Stimulated activated CD4-positive, alpha-beta T cell treated with anti-CD3 and anti-CD28 coated beads, Interleukin-15, amount 100 ng/mL, for 48 hours (primary cell): ENCODE measurements at places on chromosomes 1 and 21.

DNA sequence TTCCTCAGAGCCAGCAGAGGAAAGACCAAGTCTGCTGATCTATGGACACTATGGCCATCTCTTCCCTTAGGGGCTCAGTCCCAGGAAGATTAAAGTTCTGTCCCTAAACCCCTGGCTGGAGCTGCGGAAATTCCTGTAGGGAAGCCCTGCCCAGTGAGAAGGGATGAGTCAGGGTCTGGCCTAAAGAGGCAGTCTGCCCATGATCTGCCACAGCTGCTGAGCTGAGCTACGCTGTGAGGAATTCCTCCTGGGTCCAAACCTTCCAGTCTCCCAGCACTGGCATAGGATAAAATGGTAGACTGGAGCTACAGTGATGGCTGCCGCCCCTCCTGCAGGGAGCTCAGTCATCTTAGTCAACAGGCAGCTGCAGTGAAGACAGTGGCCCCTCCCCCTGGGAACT, 213.7 kb downstream of the BRINP2 start:
- DNase-seq: no peak

- no peak for DNase-seq
Measured at GRCh38 chr1:26558685-26559048, 29.1 kb downstream of the RPS6KA1 start.

DNA sequence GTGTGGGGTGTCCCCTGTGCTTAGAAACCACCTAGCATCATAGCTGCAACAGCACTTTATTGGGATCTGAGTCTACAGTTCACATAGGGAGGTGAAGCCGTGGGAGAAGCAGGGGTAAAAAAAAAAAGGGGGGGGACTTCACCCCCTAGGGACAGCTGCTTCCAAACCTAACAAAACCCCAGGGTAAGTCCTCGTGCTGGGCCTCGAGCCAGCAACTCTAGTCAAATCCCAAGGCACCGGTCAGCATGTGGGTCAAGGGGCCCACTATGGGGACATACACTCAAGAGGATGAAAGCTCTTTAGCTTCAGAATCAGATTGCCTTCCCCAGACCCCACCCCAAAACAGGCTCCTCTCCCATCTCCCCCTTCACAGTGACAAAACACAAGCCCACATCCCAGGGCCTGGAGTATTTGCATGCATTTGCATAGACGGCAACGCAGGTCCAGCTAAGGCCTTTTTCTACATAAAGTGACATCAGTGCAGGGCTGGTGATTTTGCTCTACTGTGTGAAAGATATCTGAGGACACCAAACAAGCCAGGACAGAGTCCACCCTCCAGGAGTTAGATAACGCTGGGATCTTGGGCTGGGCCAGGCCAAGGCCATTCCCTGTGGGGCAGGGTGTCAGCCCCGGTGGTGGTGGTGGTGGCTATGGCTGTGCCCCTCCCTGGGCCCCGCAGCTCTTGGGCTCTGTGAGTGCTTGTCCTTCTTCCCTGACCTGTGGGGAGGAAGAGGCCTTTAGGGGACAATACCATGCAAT, 8.1 kb upstream of the PMVK start:
- DNase-seq: no peak

DNA sequence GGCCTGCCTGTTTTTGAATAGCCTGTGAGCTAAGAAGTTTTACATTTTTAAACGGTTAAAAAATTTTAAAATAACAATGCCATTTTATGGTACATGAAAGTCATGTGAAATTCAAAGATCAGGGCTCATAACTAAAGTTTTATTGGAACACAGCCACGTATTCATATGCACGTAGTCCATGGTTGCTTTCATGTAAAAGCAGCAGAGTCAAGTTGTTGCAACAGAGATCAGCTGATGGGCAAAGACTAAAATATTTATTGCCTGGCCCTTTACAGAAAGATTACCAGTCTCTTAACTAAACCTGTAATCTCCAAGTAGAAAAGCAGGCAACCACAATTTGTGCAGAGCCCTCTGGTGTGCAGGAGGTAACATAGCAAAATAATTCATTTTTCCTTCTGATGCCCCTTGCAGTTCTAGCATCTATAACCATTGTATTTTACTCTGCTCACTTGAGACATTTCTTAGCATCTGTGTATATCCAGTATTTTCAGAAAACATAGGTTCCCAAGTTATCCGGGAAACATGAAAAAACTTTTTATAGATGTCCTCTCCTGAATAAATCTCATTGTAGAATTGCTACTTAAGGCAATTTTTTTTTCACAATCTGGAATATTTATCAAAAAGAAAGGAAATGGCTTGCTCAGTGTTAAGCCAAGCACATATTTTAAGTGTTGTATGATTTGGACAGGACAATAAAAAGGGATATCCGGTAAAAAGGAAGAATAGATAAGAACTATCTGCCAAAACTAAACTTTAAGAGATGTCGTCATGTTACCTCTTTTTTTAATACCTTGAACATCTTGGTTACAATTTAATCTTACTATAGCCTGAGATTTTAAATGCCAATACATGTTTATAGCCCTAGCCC, 430.8 kb downstream of the PLPP3 start:
- no peak for DNase-seq

- no peak for DNase-seq
Measured at GRCh38 chr1:116690849-116691406, 23.4 kb upstream of the IGSF3 start.

GRCh38 chr1:29944253-29944905, 708.1 kb downstream of the PTPRU start:
- DNase-seq: no peak

- DNase-seq: no peak
Measured at GRCh38 chr1:20348326-20348915, 57.7 kb downstream of the VWA5B1 start.

DNA sequence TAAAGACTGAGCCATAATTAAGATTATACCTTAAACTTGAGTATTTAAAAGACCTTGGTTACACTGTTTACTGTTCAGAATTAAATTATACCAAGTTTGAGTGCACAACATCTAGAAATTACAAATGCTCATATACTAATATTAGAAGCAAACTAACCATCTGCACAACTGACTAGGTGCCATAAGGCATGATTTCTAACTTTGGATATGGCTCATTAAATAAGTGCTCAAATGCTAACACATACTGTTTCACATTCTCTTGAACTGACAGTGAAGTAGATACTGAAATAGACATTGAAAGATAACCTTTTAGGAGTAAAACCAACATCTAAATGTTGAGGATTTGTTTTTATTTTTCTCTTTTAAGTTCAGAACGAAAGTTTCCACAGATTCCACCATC, 74.1 kb downstream of the PRKAA2 start:
- DNase-seq: no peak

DNA sequence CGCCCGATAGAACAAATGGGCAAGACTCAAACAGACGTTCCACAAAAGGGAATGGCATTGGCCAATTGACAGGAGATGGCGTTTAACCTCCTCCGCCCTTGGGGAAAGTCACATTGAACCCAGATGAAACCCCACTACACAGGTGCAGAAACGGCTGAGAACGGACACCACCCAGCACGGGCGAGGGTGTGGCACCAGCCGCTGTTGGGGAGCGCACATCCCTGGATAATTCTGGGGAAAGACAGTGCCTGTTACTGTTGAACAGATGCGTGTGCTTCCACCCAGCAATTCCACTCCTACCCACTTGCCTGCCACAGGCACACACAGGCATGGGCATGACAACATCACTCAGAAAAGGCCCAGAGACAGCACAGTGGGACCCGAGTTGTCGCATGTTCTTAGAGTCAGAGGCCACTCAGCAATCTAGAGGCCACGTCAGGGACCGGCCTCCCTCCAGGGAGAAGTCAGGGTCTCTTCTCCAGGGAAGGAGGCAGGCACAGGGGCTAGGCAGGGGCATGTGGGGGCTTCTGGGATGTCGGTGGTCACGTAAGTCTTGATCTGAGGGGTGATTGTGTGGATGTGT, 15.2 kb downstream of the PRXL2B start:
- no peak for DNase-seq

DNA sequence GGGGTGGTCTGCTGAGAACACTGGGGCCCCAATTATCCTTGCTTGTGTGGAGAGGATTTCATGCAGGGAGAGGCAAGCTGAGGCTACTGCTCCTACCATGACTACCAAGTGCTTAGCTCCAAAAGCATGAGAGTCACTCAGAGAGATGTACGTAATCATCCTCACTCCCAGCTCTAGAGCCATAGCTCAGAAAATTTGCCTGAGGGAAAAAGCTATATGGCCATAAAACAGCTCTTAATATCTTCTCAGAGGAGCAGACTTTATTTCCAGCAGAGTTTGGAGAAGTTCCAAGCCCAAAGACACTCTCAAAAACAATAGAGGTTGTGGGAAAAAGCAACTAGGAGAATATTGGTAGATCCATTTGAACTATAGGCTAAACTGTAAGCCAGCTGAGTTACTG, 106.4 kb upstream of the PBX1 start:
- DNase-seq: no peak

- DNase-seq: no peak
Measured at GRCh38 chr1:89527750-89528381, 3.2 kb downstream of the LRRC8B start.

DNA sequence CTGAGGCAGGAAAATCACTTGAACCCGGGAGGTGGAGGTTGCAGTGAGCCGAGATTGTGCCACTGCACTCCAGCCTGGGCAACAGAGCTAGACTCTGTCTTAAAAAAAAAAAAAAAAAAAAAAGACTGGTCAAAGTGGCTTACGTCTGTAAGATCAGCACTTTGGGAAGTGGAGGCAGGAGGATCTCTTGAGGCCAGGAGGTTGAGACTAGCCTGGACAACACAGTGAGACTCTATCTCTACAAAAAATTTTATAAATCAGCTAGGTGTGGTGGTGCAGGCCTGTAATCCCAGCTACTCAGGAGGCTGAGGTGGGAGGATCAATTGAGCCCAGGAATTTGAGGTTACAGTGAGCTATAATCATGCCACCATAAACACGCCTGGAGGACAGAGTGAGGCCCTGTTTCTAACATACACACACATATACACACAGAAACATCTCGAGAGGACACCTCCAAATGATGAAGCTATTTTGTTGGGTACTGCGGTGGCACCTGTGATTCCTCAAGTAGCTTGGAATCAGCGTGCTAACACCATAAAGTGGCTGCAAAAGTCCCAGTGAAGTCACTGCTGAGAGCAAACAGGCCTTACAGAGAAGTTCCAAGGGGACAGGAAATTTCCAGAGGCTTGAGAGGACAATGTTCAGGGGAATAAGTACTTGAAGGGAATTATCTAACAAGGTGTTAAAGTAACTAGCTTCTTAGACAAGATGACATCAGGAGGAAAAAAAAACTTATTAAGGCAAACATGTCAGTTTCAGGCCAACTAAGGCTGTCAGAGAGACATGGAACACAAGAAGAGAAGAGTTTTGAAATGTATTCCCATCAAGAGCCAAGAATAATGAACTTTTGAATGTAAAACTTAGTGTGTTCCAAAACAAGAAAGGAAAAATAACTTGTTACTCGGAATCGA, 1.3 kb downstream of the NADK start:
- DNase-seq: no peak

DNA sequence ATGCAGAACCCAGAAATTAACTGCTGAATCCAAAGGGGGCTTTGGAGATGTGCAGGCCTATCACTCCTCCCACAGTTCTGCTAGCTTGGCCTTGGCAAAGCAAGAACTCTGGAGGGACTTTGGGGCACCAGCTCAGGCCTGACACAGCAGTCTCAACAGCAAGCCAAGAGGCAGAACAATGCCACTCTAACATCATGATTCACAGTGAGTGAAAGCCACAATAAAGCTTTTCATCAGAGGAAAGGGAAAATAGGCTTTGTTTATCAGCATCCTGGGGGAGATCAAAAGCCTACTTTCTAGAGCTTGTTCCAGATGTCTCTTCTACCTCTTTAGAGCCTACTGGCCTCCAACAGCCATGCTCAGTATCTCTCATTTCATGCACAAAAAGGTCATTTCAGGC, 283.4 kb downstream of the KCNH1 start:
- no peak for DNase-seq

DNA sequence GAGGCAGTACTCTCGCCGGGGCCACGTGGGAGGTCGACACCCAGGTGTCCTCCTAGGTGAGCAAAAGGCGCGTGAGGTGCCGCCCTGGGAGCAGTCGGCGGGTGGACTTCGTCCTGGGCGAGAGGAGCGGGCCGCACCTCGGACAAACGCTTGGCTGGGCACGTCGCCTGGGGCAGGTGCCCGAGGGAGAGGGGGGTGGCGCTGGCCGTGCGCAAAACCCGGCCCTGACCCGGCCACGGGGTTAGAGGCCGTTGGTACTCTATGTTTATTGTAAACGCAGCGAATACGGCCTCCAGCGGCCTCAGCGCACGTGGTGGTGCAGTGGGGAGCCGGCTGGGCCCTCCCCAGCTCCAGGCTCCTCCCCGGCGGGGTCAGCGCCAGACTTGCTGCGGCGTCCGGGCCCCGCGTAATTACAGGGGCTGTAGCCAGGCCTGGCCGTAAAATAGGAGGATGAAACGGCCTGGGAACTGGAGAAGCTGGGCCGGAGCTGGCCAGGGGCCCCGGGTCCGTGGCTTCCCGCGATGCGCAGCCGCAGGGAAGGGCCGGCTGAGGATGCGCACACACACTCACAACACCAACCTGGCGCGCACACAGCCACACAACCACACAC, 1.6 kb upstream of the EFNA1 start:
- DNase-seq: no peak

- DNase-seq: no peak
Measured at GRCh38 chr1:230507666-230508402, 81.7 kb upstream of the PGBD5 start.

DNA sequence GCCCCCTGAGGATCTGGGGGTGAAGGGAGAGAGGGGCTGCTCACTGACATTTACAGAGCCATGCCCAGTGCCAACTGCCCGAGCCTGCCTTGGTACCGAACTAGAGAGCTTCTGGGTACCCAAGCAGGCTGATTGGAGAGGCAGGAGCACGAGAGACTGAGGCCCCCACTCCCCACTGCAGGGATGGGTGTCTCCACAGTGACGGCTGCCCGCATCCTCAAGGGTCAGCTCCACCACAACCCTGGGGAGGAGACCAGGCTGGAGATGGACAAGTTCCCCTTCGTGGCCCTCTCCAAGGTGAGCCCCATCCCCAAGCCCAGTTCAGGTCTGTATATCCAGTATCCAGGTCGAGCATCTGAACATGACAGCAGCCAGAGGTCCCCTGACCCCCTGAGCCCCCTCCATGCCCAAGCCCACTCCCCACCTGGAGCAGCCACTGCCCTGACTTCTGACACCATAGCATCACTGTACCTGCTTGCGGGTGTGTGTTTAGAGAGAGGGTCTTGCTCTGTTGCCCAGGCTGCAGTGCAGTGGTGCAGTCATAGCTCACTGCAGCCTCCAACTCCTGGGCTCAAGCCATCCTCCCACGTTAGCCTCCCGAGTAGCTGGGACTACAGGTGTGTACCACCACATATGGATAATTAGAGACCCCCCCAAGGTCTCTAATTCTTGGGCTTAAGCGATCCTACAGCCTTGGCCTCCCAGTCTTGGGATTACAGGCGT, 51.9 kb downstream of the ALPL start:
- DNase-seq: no peak

DNA sequence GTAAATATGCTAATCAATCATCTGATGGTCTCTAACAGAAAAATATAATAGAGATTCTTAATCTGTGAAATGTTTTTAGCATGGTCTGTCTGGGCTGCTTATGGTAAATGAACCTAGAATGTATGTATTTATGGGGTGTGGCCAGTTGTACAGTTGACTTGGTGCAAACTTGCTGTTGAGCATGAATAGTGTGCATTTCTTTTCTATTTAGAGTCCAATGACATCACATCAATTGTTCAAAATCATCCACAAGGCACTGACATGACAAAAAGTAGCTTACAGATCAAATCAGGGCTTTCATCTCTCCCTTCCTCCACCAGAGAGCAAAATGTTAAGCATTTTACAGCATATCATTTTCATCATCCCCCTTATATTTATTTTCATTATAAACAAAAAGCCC, 1010.3 kb downstream of the KCNT2 start:
- no peak for DNase-seq

- DNase-seq: no peak
Measured at GRCh38 chr1:102853136-102853535, 255.2 kb downstream of the COL11A1 start.
